Fibroblast of skin of left quadriceps (primary cell): ENCODE measurements at places on chromosomes 11 and 22.
A peak's percentile ranks its signal among the peaks of the same experiment; 100 is the strongest.

GRCh38 chr22:21055880-21056319, 10.2 kb downstream of the LRRC74B start:
- no peak for DNase-seq

DNA sequence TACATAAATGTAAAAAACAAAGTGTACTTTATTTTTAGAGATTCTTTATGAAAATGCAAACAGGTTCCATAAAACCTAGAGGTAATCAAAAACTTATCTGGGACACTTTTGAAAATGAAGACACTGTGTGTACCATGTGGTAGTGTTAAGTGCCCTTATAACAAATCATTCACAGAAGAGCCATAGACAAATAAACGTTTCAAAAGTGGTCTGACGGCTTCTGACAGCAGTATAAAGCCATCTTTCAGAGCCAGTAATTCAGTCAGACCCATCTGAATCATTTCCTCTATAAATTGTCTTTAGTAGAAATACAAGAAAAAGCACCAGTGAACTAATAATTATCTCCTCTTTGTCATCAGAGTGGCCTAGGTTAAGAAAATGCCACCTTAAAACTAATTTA, 100.0 kb downstream of the PAX6 start:
- DNase-seq: no peak

DNA sequence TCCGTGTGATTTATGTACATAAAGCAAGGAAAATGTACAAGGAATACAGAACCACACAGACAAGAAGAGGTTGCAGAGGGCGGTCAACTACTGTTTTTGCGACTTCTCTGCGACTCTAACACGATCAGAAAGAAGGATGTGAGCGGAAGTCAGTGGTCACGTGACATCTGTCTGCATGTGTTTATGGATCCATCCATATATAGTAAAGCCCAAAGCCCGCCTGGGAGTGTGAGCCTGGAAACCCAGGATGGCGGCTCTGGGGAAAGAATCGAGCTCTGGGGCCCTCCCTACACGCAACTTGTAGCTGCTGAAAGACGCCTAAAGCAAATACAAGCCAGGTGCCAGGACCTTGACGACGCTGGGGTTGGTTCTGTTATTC, 8.8 kb downstream of the OSBPL5 start:
- DNase-seq: peak; percentile 54

DNA sequence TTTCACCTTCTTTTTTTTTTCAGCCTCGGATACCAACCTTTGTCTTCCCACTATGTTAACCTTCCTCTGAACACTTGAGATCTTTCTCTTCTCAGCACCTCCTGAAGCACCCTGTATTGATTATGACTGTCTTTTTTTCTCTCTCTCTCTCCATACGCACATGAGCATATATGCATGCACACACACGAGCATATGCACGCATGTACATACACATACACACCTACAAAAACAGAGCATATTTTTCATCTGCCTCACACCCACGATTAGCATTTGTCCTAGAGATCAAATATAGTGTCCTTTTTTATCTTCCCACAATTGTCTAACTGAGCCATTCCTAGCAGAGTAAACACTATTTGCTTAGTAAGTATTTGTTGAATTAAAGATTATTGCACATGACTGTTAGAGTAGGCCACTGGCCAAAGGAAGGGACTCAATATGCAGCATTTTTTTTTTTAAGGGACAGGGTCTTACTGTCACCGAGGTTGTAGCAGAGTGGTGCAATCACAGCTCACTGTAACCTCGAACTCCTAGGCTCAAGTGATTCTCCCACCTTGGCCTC, 622.2 kb upstream of the CCDC90B start:
- no peak for DNase-seq

- DNase-seq: no peak
Observed at GRCh38 chr11:118913411-118914125, 12.2 kb downstream of the BCL9L start.

DNA sequence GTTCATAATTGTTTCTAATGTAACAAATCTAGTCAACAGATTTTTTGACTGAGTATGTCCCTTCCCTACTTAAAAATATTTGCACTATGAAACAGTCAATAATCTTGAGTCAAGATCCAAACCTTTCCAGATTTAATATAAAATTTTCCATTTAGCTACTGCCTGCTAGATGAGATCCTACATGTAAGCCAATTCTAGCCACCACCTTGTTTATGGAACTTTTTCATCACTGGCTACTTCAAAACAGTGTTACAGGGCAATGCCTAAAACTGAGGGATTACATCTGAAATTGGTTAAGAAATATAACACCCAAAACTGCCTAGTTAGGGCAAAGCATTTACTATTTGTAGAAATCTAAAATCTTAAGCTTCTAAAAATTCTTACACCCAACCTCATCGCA, 10.5 kb upstream of the FUT4 start:
- no peak for DNase-seq

- DNase-seq: no peak
Observed at GRCh38 chr11:24157316-24157715, 339.5 kb upstream of the LUZP2 start.

DNA sequence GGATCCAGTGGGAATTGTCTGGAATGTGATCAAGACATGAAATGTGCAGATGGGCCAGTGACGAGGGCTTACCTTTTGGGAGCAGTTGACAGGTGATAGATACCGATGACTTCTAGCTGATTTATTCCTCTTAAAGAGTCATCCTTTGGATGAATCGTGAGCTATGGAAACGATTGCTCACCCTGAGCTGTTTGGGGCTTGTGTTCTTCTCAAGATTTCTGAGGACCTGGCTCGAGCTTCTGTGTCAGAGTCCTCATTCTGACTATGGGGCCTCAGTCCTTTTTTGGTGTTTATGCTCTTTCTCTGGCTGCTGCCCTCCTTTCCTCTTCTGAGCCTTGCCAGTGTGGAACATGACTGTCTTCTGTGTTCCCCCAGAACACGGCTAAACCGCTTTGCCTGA, 11.9 kb upstream of the AMPD3 start:
- DNase-seq: no peak

DNA sequence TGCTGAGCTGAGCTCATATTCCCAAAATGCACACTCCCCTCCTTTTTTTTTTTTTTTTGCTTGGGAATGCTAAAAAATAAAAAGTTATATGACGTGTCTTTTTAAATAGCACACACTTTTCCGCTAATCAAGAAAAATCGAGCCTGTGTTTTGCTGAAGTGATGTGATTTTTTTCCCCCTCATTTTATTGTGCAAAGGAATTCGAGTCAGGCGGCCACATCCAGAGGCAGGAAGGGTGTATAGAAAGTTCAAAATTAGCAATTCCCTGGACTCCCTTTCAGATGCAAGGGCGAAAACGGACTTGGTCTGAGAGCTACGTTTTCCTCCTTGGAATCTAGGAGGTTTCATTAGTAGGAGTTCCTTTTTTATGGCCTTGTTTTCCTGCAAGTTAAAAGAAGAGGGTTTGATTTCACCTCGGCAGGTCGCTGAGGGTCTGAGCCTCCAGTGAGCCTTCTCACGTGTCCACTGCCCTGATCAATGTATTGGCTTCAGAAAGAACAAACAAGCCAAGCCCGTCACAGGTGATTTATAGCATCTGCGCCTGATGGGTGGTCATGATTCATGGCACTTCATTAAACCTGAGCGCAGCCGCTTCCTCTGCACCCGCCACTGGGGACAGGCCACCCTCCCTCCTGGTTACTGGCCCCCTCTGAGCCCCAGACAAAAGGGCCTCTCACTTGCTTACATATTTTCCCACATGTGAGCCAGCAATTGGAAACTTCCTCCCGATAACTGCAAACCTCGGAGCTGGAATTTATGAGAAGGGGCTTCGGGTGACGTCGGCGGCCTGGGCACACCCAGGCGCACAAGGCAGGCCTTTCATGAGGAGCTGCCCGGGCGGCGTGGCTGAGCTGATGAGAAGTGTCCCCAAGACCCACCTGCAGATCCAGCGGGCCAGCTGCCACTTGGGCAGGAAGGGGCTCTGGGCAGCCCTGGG, 64.4 kb upstream of the LINC01488 start:
- no peak for DNase-seq

DNA sequence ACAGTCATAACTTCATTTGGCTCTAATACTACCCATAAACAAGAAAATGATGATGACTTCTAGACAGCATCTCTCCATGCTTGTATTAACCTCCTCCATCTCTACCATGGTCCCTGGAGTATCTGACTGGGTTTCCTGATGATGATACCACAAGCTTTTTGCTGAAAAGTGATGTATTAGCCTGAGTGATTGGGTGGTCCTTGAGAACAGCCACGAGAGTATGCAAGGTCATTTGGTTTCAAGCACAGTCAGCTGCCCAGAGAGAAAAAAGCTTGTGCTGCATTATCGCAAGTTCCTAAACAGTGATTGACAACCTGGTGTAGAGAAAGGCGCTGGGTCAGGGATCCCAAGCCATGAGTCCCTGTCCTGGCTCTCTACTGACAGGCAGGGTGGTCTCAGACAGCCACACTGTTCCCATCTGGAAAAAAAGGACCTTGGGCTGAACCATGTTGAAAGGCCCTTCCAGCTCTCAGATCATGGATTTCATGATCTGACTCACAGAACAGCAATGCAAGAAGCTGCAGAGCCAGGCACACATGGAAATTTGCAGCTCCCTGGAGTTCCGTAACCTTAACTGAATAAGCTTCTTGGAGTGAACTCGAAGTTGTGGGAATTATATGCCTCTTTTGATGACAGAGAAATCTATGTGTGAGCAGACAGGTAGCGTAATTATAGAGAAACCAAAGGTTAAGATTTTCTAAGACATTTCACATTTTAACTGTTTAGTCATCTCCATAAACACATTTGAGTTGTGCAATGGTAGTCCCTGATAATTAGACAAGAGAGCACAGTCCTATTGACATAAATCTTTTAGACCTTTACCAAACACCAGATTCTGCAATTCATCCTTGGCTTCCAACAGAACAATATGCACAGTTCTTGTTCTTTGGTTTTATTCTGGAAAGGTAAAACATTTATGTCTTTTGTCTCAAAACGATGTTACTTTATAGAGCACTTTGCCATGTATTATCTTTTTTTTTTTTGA, 54.1 kb upstream of the UBASH3B start:
- DNase-seq: peak; percentile 95

DNA sequence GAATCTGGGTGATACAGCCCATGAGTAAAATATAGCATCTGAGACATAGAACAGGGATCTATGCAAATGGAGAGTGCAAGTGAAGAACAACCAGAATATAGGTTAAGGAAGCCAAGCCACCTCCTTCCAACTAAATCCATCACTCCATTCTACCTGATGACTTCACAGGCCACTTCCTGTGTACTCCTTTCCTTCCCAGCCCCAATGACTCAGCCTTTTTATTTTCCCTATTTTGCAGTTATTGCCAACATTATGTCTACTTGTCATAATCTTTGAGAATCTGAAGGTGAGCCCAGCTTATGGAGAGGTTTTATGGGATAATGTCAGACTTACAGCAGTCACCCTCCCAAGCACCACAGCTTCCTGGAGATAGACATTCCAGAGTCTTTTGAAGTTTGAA, 1.4 kb upstream of the OR52M1 start:
- no peak for DNase-seq

GRCh38 chr22:34434371-34434770, 514.1 kb upstream of the LARGE1 start:
- no peak for DNase-seq

DNA sequence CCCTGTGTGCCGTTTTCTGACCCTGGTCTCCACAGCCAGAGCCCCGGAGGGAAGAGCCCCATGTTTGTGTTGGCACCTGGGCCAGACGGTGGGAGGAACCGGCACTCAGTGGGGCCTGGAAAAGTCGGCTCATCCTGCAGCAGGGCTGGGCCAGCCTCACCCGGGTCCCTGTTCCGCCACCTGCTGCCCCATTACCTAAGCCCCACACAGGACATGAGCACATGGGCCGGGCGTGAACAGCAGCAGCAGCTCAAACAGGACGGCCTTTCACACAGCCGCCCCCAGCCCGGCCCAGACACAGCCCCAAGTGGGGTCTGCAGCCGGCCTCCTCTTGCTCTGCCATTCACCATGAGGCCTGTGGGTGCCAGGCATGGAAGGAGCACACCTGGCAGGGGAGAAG, 302.4 kb downstream of the MN1 start:
- DNase-seq: no peak

DNA sequence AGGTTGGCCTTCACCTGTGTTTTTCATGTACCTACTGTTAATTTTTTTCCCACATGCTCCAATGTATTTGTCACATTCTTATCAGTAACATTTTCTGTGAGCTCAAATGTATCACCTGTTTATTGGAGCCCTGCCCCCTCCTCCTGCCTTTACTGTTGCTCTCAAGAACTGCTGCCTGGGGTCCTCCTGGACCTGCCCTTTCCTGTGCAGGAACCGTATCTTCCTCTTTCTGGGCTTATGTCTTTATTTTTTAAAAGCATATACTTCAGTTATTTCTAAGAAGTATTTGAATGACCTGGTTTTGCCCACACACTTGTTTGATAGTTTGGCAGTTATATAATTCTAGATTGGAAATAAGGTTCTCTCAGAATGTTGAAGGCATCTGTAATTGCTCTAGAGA, 5.9 kb downstream of the FAM118B start:
- no peak for DNase-seq

DNA sequence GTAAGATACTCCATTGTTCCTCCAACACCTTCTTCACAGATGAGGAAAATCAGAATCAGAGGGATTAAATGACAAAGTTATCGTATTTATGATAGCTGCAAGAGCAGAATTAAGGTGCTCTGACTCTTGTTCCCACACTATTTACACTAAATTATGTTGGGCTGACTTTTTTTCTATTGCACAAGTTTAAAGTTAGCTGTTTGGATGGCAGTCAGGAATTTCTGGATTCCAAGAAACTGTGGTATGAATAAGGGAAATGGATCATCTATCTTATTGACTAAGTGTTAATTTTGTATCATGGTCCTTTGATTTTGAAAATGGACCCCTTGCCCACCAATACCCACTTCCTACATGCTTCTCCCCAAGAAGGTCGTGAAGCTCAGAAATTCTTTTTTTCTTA, 19.9 kb upstream of the APOA1 start:
- no peak for DNase-seq
